Right renal cortex interstitium (tissue), 3 donors: ENCODE measurements at places on chromosomes 2 and 18. TPM values are rescaled to one million over a fixed set of nuclear protein-coding genes. Genes with fewer than 3 reads are reported as not detected.
A peak's percentile ranks its signal among the peaks of the same experiment; 100 is the strongest.

ADCYAP1 gene
- polyA plus RNA-seq: 0.24 TPM

VSNL1 gene
- 4.6 TPM for polyA plus RNA-seq

RESP18 gene
- not detected for polyA plus RNA-seq

YES1 gene
- 74.5 TPM for polyA plus RNA-seq

NDUFS1 gene
- polyA plus RNA-seq: 88.0 TPM

STAT4 gene
- polyA plus RNA-seq: 8.3 TPM

PAX8 gene
- polyA plus RNA-seq: 227 TPM

ZSWIM2 gene
- not detected for polyA plus RNA-seq

GRCh38 chr2:187003038-187003554 is 154.1 kb upstream of the ZSWIM2 start:
- no peak for DNase-seq

GRCh38 chr2:168948621-168949212 is 47.6 kb downstream of the G6PC2 start:
- no peak for DNase-seq

DNA sequence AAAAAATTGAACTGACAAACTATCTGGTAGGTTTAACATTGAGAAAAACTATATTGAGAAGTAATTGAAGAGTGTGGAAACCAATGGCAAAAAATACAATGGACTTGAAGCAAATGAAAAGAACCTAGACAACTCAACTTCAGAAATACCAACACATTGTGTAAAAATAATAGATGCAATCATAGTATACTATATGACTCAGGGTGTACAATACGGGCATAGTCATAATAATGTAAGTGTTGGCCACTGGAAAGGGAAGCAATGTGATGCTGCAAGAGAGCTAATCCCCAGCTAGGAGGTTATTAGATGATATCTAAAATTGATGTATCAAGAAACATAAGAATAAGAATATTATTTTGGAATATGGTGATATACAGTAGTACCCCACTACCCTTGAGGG is 45.3 kb downstream of the SMAD7 start:
- DNase-seq: no peak

DNA sequence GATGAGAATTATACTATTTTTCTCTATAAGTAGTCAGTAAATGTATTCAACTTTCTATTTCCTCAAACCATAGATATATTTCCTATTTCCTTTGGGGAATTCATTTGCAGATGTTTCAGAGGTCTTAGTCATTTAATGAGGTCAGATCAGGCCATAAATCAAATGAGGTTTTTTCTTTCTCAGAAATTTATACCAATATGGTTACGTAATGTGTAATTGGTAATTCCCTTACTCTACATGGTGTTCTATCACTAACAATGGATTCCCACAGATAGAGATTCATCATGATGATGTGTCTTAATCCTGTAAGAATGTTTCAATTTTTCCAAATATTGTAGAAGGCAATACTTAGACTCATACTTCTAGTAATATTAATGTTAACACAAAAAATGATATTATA is 108.0 kb downstream of the DPP4 start:
- no peak for DNase-seq

- no peak for DNase-seq
Observed at GRCh38 chr2:178825183-178825582, 18.0 kb upstream of the TTN start.

GRCh38 chr2:206323033-206323432 is 48.6 kb downstream of the ZDBF2 start:
- no peak for DNase-seq

DNA sequence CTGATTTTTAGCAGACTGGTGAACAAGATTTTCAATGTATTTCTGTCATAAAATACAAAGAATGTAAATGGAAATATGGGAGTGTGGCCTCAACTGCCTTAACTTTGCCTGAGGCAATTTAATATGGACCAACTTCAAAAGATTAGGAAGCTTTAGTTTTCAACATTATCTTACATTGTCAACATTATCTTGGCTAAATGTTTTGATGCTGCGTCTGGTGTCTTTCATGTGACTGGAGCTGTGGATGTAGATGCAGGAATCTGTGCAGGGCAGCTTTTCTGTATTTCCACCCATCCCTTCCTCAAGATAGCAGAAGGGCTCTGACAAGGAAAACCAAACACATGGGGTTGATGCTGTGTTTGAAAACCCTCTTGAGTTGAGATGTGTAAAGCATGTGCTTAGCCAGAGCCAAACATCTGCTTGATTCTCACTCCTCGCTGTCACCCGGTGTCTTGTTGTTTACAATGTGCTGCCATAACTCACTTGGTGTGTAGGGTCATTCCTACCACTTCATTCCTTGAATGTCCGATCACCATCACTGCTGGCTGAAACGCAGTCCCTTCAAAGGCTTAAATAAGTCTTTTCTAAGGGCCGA is 33.0 kb downstream of the COPS8 start:
- no peak for DNase-seq

DNA sequence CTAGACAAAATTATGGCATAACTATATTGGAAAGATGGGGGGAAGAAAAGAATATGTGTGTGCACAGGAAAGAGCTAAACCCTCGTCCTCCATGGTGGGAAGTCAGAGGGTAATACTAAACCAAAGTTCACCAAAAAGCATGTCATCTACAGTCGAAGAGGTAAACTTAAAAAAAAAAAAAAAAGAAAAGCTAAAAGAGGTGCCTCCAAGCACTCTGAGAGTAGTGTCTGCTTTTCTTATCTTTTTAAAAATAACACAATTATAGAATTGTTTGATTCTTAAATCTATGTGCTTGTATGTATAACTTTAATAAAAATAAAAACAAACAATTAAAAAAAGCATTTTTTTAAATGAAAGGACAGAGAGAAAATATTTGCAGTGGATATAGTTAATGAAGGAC is 77.3 kb upstream of the MYCN start:
- DNase-seq: no peak

- no peak for DNase-seq
Observed at GRCh38 chr2:28166956-28167355, 225.7 kb upstream of the FOSL2 start.

GRCh38 chr2:43898838-43899346 is 60.1 kb downstream of the ABCG8 start:
- DNase-seq: no peak

DNA sequence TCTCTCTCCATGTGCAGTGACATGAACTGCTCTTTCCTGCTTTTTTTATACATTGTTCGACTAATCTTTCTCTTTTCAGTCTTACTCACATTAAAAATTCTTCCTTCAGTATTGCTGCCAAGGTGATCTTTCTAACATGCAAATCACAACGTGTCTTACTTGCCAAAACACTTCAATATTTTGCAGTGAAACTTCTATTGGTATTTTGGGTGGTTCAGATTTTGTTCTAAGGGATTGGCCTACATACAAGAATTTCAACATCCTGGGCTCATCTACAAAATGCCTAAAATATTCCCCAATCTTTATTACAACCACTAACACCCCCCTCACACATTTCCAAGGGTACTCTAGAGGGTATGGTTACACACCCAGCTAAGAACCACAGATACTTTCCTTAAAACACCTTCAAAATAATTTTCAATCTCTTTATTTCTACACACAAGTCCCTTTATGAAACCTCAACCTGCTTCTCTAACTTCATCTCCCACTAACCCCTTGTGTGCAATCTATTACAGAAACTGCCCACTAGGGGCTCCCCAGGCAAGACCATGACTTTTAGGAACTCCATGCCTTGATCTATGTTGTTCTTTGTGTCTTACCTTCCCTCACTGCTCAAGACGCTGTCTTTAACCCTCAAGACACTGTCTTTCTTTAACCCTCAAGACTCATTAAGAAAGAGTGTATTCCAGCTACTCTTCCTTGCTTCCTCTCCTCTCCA is 50.9 kb downstream of the COL3A1 start:
- DNase-seq: no peak

DNA sequence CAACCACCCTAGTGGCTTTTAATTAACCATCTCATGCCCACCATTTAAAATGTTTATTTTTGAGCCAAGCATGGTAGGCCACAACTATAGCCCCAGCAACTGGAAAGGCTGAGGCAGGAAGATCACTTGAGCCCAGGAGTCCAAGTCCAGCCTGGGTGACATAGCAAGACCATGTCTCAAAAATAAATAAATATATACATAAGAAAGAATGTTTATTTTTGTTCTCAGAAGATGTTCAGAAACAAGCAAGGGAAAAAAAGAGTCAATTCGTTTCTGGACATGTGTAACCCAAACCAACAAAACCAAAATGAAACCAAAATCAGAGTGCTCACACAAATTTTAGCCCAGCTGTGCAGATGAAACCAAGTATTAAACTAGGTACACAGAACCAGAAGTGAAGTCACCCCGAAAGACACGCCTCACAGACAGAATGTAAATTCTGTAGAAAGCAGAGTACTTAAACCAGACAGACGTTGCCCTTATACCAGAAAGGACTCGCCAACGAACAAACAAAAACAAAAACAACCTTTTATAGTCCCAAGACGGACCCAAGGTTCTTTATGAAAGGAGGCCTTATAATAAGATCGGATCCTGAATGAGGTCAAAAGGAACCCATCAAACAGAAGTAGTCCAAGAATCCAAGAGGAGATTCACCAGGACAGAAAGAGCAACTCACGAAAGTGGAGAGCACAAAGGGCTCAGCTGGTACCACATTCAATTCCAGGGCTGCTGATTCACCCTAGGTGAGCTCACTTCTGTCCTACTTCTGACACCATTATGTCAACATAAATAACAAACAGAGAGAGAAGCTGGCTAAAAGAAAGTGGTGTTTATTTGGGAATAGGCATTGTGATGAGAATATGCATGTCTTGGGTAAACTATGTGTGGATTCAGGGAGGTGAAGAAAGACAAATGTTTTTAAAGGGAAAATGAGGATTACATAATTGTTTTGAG is 31.8 kb upstream of the MTCL1 start:
- DNase-seq: no peak

GRCh38 chr2:96806468-96807126 is 9.5 kb upstream of the CNNM3 start:
- DNase-seq: no peak

GRCh38 chr2:22035361-22035830 is 911.6 kb downstream of the TDRD15 start:
- no peak for DNase-seq

GRCh38 chr18:5632041-5632440 is 88.2 kb upstream of the EPB41L3 start:
- no peak for DNase-seq

GRCh38 chr2:38959938-38960608 is 70.4 kb downstream of the ARHGEF33 start:
- peak; percentile 64 for DNase-seq

DNA sequence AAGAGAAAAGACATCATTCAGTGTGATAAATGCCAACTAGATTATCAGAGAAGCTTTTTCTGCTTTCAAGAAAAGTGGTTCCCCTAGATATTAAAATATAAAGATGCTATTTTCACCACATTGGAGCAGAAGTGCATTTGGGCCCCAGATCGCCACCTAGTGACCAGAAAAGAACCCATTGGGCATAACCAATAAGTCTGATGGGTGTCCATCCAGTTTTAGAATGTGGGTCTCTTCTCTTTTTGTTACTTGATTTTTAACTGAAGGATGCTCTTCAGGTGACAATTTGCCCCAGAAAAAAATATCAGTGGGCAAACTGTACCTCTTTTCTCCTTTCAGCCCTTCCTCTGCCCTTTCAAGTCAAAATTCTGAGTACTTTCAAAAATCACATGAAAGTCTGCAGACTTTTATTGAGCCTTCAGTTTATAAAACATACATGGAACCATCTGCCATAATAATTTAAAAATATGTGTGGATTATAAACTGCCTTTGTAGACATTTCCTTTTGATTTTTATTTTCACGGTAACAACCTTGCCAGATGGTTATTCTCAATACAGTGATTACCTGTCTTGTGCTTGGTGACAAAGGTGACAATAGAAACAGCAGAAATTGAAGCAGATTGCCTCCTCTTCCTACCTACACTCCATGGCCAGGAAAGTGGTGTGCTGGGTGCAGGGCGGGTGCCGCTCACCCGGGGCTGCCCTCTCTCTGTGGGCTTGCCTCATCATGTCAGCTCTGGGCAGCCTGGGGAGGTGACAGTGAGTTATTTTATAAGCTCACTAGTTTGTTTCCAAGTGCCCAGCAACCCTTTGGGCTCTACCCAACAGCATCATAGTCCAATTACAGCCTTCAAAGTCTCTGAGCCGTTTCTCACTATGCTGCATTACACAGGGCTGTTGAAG is 124.5 kb downstream of the DCDC2C start:
- DNase-seq: no peak

DNA sequence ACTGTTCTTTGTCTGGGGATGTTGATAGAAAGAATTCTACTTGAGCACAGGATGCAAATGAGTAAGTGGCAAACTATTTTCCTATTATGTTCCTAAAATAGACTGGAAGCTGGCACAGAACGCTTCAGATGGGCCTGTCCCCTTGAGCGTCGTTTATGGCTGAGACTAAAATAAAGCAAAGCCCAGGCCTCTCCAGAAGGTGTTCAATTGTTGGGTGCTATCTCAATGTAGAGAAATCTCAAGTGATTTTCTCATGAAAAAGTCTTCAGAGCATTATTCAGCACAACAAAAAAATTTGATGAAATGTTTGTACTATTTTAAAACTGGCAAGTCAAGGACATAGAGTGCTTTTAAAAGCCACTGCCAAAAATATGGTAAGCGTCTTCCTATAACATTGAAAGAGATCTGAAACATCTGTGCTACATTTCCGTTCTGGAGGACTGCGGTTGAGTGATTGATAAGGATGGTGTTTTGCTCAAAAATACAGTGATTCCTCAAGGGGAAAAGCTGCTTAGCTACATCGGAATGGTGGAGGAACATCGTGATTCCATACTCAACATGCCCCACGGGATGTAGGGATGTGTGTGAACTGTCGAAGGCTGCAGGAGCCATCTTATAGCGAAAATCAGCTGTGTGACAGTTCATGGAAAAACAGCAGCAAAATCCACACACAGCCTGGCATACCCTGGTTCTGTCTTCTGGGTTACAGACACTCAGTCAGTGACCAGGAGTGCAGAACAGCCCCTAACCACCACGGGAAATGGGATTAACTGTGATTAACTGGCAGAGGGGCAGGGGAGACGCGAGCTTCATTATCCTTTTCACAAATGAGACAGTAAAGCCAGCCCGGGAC is 10.4 kb upstream of the LRRFIP1 start:
- no peak for DNase-seq

DNA sequence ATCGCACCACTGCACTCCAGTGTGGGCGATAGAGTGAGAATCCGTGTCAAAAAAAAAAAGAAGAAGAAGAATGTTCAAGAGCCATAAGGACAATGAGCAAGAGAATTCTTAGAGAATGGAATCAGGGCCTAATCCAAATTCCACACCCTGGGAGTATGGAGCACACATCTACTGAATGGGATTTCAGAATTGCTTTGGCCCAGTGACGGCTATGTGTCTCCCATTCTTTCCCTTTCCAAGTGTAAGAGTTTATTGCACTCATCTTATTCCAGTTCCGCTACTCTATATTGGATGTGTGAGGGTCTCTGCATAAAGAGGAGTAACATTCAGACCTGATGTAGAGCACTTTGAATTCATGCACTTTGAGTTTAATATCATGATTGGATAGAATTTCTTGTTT is 5.9 kb upstream of the RBM43 start:
- no peak for DNase-seq

- DNase-seq: no peak
Observed at GRCh38 chr2:155872396-155872795, 460.1 kb downstream of the NR4A2 start.
